ENCODE measurements at places on chromosomes 3 and 15.

DNA sequence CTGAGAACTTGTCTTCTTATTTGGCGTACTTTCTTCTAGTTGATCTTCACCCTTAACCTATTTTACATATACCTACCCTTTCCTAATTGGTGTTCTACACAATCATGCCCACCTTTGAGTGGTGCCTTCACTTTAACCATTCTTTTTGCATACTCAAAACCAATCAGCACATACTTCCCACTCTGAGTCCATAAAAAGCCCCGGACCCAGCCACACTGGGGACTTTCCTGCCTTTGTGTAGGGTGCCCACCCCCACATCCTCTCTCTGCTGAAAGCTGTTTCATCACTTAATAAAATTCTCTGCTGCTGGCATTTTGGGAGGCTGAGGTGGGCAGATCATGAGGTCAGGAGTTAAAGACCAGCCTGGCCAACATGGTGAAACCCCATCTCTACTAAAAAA lies 15.9 kb upstream of the CHST2 start:
- no peak for DNase-seq

DNA sequence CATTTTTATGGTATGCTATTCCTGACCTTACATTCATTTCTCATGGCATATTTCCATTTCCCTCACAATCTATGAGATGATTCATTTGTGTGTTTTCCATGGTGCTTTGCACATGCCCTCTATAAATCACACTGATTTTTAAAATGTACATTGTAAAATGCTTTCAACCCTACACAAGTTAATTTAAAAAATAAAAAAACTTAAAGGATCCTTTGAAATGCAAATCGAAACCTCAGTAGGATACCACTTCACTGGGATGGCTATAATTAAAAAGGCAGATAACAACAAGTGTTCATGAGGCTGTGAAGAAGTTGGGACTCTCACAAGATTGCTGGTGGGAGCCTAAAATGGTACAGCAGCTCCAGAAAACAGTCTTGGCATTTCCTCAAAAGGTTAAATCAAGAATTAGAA lies 83.5 kb downstream of the FMN1 start:
- DNase-seq: no peak

GRCh38 chr15:31510057-31510456 lies 183.4 kb downstream of the KLF13 start:
- no peak for DNase-seq

DNA sequence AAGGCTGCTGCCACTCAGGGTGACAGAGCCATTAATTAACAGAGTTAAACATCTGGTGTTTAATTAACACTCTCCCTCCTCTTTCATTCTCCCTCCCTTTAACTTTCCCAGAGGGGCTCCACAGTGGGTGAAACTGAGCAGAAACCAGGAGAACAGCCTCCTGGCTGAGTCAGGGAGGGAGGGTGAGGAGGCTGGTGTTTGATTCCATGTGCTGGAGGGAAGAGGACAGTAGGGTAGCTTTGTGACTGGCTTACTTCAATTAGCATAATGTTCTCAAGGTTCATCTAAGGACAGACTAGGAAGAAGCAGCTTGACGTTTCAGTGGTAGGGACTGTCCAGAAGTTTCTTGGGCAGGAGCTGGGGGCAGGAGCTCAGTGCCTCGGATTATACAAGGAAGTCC lies 62.8 kb downstream of the SEMA5B start:
- no peak for DNase-seq

GRCh38 chr3:128619146-128619890 lies 31.3 kb downstream of the RPN1 start:
- DNase-seq: peak; percentile 54

DNA sequence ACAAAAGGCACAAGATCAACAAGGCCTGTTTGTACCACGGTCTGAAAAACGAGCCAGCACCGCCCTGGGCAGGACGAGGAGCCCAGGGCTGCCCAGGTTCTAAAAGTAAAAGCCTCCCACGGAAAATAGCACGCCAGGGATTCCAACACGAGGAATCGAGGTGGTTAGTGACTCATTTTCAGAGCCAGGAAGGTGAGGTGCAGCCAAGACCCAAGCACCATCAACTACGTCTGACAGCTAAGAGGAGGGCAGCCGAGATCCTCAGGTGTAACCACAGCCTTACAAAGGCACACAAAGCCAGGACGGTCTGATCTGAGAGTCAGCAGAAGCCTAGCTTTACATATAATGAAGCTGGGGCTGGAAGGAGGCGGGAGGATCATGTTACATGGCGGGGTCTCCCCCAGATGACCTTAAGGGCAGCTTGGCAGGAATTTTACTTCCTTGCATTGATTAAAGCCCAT lies 52.5 kb downstream of the ATP10A start:
- peak; percentile 52 for DNase-seq

DNA sequence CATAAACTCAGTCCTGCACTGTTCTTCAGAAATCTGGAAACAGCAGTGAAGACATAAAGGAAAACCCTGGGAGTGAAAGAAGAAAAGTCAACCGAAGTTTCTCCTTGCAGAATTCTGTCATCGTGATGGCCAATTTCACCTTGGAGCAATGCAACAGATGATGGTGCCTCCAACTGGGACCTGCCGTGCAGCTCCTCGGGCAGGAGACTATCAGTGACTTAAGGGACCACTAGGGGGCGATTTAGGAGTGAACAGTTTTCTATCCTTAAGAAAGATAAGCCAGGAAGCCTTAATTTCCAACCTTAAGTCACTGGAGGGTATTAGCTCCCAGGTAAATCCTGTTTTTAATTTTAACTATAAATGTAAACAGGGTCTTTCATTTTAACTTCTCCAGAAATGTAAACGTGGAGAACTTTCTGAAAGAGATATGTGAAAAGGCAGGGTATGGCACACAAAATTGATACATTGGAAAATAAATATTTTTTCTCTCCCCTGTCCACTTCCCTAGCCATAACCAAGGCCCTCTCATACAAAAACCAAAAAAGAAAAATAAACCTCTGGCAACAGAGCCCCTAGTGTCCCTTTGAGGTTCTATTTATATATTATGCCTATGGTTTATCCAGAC lies 116.3 kb downstream of the PDZRN3 start:
- peak; percentile 73 for DNase-seq

GRCh38 chr3:151919030-151919328 lies 45.5 kb downstream of the SUCNR1 start:
- no peak for DNase-seq
